ENCODE measurements at places on chromosomes 1 and 21.

DNA sequence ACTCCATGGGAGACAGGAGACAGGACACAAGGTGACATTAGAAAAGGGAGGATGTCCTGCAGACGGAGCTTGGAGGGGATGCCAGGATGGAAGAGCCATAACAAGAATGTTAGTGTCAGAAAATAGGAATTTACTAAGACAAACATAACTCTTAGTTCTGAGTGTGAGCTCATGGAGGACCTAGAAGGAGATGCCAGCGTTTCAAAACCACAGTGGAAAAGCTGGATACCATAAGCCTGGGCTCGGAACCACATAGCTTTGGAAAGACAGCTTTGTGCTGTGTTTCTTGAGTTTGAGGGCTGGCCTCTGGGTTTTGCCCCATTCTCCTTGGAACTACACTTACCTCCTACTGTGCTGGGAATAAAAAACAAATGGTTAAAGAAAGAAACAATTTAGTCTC, 128.4 kb downstream of the S1PR1 start:
- no peak for DNase-seq

GRCh38 chr1:186440584-186440983, 20.3 kb downstream of the PDC start:
- no peak for DNase-seq

DNA sequence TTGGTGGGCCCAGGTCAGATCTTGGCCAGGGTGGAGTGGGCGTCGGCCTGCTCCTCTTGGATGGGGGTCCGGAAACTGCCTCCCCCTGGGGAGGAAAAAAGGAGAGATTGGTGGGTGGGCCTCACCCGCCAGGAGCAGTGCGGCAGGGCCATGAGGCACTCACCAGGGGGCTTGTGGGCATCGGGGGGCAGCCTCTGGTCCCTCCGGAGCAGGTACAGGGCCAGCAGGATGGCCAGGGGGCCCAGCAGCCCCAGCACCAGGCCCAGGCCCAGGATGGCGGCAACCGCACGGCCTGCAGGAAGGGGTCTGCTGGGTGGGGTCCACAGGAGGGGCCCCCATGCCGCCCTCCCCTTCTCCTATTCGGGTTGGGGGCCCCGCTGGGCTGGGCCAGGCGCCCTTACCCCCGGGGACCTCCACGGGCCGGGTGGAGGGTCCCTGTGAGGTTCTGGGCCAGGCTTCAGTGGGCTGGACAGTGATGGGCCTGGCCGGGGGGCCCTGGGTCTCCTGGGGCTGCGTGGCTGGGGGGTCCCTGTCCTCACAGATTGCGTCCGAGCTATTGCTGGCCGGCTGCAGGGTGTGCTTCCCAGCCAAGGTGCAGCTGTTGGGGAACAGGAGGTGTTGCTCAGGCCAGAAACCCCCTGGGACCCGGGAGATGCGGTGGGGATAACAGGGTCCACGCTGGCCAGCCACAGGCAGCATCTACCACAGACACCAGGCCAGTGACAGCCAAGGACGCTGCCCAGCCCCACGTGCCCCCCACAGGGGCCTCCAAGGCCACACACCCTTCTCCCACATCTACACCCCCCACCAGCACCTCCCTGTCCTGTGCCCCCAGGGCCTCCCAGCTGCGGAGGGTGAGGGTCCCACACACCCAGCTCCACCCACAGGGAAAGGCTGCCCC, 2.2 kb downstream of the TNFRSF4 start:
- DNase-seq: no peak

DNA sequence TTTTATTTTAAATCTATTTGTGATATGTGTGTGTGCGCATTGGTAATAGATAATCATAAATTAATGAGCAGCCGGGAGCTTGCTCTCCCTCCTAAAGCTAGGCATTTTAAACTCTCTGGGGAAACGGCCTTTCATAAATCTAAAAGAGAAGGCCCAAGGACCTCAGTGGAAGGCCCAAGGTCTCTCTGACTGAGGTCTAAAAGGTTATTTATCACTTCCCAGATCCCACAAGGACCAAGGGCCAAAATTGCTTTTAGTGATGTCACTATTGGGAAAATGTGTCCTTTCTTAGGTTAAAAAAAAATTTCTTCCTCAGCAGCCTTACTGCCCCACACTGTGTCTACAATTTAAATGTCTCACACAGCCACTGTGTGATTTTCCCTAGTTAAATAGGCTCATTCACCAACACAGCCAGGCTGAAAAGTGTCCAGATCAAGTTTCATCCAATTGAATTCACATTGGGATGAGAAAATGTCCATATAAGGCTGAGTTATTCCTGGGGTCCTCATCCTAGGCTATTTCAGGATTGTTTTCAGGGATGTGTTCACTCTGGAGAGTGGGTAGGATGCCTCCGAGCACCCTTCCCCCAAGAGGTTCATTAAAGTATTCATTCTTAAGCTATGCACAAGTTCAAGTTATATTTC, 46.1 kb downstream of the SLC44A3 start:
- DNase-seq: no peak

DNA sequence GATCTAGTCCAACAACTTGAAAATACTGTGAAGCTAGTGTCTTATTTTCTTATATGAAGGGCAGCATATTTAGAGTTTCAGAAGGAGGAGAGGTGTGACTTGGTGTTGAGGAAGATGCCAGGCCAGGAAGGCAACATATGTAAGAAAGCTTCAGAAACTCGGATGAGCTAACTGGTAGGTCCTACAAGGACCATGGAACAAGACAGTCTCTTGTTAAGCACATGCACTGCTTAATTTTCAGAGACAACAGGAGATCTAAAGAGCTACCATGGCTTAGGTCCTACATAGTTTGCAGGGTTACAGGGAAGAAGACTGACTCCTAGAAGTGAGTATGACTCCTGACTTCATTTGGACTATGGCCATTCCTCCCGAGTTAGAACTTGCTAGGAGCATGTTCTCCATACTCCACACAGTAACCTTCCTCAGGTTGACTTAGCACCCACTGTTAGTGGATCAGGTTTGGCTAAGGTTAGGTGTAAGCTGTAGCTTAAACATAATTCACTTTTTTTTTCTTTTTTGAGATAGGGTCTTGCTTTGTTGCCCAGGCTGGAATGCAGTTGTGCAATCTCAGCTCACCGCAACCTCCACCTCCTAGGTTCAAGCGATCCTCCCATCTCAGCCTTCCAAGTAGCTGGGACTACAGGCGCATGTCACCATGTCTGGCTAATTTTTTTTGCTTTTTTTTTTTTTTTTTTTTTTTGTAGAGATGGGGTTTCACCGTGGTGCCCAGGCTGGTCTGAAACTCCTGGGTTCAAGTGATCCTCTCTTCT, 31.0 kb downstream of the ANGEL2 start:
- no peak for DNase-seq

- DNase-seq: no peak
These were observed 15.6 kb downstream of the PDE9A start for GRCh38 chr21:42669041-42669440.

DNA sequence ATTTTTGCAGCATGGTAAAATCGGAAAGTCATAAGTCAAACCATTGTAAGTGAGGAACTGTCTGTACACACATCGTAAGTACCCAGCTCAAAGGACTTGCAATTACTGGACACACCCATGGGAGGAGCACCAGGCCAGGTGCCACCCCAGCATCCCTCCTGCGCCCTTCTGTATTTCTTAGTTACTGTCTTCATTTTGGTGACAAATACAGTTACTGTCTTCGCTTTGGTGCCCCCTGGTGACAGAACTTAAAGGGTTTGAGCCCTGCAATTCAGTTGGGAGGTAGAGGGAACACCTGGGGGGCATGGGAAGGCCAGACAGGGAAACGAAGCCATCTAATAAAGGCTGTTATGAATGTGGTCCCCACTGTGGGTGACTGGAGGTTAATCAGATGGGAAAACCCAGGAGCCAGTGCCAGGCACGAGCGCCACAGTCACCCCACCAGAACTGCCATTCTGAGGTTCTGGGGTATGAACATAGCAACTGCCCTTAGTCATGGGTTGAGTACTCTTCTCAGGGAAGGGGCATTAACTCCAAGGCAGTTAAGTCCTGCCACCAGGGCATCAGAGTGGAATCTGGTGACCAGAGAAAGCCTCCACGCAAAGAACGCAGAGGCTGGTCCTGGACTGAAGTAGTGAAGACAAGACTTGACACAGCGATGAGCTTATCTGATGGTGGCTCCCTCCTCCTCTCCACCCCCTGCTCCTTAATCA, 612.9 kb downstream of the PTPRU start:
- no peak for DNase-seq

DNA sequence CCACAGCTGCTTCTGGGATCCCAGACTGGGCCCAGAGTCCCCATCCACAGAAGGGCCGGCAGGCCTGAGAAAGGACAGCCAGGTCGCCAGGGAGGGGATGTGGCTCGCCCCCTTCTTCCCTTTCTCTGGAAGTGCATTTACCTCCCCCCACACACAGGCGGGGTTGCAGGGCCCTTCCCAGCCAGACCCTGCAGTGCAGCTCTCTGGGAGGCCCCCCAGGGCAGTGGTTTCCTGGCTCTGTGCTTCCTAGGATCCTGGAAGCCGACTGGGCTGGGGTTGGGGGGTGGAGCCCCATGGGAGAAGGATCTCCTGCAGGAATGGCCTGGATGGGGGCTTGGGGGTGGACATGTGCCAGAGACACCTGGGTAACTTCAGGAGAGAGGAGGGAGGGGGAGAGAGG, 4.2 kb upstream of the COL6A1 start:
- DNase-seq: no peak

DNA sequence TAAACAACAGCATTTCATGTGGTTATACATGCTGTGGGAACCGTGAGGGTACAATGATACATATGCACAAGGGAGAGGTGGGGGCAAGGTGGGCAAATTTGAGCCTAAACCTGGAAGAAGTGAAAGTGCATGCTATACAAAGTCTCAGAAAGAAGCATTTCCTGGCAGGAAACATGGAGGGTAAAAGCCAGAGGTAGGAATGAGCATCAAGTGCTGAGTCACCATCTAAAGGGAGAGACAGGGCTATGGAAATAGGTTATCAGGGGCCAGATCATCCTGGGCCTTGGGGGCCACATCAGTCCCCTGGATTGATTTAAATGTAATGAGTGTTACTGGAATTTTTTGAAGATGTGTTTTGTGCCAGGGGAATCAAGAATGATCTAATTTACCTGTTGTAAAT, 60.1 kb upstream of the DAB1 start:
- no peak for DNase-seq

Measured in stimulated activated CD8-positive, alpha-beta memory T cell treated with anti-CD3 and anti-CD28 coated beads, Interleukin-2, amount 100 ng/mL, for 1 hour (primary cell).